ENCODE measurements at places on chromosomes 4 and X. TPM values are rescaled to one million over a fixed set of nuclear protein-coding genes. Genes with fewer than 3 reads are reported as not detected.
A peak's percentile ranks its signal among the peaks of the same experiment; 100 is the strongest.

DNA sequence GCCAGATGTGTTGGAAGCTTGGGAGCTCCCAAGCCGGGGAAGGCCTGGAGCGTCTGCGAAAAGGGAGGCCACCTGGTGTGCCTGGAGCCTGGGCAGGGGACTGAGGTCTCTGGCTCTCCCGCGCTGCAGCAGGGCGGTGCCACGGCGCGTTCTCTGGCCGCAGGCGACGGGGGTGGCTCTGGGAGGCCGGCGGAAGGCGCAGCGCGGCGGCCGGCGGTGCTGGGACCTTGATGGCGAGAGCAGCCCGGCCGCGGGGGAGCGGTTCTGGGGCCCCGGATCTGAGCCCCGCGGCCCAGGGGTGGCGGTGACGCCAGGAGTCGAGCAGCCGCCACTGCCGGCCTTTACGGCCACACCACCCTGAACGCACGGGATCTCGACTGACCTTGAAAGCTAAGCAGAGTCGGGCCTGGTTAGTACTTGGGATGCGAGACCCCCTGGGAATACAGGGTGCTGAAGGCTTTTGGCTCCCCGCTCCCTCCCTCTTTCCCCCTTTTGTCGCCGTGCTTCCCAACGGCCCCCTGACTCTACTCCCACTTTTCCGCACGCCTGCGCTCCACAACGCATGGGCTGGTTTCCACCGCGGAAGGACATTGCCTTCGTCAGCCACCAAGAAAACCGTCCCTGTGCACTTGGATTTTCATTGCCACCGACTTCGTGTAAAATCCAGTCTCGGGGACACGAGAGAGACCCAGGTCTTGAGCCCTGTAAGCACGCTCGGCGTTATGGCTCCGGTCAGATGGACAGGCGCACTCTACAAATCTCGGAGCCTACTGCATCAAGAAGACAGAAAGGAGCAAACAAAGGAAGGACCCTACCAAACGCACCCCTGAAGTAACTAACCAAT is 9.5 kb downstream of the FRG2 start:
- peaks cover 48% of the 10 kb centered on the region for H3K27me3 ChIP-seq
- H3K36me3 ChIP-seq: no peaks in the 10 kb centered on the region
- no peak overlapping the region for H3K4me3 ChIP-seq
- H3K27ac ChIP-seq: no peak overlapping the region

GRCh38 chr4:153112041-153112441 is 92.2 kb upstream of the TRIM2 start:
- H3K4me3 ChIP-seq: no peak overlapping the region
- peaks cover 20% of the 10 kb centered on the region for H3K27me3 ChIP-seq
- no peaks in the 10 kb centered on the region for H3K4me1 ChIP-seq
- no peak for DNase-seq

- no peaks in the 10 kb centered on the region for H3K27me3 ChIP-seq
- no peak overlapping the region for H3K4me3 ChIP-seq
- no peaks in the 10 kb centered on the region for H3K36me3 ChIP-seq
- no peak for DNase-seq
- H3K4me1 ChIP-seq: no peaks in the 10 kb centered on the region
Measured at GRCh38 chrX:22015139-22015750, 16.9 kb upstream of the PHEX start.

- H3K4me1 ChIP-seq: peaks cover 12% of the 10 kb centered on the region
- peaks cover 2% of the 10 kb centered on the region for H3K27me3 ChIP-seq
- DNase-seq: no peak
- H3K36me3 ChIP-seq: no peaks in the 10 kb centered on the region
- peak overlapping the region; percentile 85 for H3K4me3 ChIP-seq
Measured at GRCh38 chr4:88158038-88158488, 376 bp downstream of the ABCG2 start.

DNA sequence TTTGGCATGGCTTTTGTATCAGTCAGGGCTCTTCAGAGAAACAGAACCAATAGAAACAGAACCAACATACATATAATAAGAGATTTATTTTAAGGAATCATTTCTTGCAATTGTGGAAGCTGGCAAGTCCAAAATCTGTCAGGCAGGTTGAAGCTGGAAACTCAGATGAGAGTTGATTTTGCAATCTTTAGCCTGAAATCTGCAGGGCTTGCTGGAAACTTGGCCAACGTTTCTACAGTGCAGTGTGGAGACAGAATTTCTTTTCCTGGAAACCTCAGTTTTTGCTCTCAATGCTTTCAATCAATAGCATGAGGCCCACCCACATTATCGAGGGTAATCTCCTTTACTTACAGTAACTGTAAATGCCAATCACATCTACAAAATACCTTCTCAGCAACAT is 45.4 kb downstream of the COMMD8 start:
- no peaks in the 10 kb centered on the region for H3K4me1 ChIP-seq
- H3K36me3 ChIP-seq: no peaks in the 10 kb centered on the region
- H3K27me3 ChIP-seq: peaks cover 27% of the 10 kb centered on the region
- DNase-seq: no peak

DNA sequence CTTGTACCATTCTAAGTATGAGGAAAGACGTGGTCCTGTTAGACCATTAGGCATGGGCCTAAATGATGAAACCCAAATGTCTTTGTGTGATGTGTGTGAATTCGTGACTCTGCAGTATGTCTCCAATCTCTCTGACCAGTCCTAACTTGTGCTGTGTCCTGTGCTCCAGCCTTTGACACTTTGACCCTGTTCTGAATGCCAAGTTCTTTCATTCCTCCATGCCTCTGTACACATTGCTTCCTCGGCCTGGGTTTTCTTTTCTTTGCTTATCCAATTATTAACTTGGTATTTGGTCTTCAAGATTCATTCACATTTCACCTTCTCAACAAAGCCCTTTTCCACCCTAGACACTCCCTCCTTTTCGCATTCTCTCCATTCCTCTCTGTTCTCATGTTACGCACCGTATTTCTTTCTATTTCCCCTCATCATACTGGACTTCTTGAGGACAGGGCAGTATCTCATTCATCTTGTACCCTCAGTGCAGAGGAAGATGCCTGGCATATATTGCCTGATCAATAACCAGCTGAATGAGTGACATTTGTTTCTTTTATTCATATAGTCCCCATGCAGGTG is 138.7 kb downstream of the F11 start:
- no peak for DNase-seq
- no peak overlapping the region for H3K4me3 ChIP-seq
- H3K27me3 ChIP-seq: no peaks in the 10 kb centered on the region

Gene TRIM75
- not detected for total RNA-seq

Gene DAPP1
- total RNA-seq: not detected

Gene SLC10A7
- total RNA-seq: 8.8 TPM

Gene EXOC1L
- not detected for total RNA-seq
